ENCODE measurements at places on chromosomes 12 and 14.

DNA sequence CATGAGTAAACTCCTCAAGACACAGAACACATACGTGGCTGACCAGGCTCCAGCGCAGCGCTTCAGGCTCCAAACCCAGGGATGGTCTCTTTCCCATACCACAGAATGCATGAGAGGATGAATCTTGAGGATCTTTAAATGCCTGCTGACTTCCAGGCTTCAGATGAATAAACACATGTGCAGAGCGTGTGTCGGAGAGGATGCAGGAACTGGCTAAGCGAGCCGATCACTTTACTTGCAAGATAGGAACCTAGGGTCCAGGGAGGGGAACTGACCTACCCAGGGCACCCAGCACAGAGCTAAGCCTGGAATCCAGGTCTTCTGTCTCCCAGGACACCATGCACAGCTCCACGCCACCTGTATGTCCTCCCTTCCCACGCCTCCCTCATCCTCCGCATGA lies 209.8 kb downstream of the BCL11B start:
- no peak for DNase-seq

DNA sequence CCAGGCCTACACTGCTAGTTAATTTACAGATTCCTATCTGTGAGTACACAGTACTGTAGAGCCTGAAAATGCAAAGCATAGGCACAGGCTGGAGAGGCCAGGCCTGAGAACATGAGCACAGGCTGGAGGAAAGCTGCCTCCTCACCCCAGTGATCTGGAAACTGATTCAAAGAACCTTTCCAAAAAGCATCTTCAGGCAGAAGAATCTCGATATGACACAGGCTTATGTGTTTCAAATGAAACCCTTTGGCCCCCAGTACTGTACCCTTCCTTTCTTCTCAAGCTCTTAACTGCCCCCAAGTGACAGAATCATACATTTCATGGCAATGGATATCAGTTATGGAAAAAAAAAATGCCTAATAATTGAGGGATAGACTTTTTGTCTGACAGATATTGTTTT lies 122.0 kb downstream of the KCNC2 start:
- DNase-seq: no peak

- peak; percentile 66 for DNase-seq
Measured at GRCh38 chr14:69625299-69626131, 14.1 kb downstream of the SUSD6 start.

DNA sequence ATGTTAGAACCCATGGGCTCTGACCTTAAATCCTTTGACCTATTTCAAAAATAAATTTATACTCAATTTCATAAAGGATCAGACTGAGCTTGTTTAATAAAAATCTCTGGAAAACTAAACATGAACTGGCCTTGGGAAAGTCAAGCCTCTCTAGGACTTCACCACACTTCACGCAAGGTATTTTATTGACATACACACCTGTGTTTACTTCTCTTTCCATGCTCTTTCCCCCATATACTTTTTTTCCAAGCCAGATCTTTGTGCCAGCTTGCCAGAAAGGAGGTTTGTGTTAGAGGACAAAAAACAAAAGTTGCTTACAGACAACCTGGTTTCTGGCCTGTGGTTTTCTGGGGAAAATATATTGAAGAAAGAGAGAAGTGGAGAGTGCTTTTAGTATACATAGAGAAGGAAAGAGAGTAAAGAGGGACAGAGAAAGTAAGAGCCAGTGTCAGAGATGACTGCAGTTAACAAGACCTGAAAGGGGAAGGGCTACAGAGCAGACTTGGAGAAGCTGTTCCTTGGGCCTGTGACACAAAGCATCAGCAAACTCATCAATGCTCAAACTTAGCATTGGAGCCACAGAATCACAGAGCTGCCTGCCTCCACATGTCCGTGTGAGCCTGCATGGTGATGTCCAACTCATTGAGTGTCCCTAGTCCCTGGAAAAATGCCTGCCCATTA lies 77.3 kb upstream of the TMTC2 start:
- DNase-seq: no peak

GRCh38 chr12:38736821-38737220 lies 168.6 kb downstream of the CPNE8 start:
- DNase-seq: no peak

GRCh38 chr12:121786440-121786825 lies 7.1 kb downstream of the RHOF start:
- DNase-seq: peak; percentile 94

DNA sequence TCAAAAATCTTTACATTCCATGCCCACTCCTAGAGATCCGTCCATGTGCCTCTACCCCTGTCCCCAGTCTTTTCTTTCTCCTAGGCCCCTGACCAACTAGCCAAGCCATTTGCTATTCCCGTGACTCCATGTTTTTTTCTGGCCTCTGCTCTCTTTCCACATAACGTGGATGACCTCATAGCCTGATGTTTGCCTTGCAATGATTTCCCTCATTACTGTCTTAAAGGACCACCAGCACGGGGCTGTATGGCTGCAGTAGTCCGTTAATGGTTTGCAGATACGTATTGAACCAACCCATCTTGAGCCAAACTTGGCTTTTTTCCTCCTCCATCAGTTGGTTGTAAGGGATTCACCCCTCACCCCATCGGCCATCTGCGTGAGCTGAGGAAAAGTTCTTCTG lies 226.0 kb downstream of the PCNX1 start:
- no peak for DNase-seq

DNA sequence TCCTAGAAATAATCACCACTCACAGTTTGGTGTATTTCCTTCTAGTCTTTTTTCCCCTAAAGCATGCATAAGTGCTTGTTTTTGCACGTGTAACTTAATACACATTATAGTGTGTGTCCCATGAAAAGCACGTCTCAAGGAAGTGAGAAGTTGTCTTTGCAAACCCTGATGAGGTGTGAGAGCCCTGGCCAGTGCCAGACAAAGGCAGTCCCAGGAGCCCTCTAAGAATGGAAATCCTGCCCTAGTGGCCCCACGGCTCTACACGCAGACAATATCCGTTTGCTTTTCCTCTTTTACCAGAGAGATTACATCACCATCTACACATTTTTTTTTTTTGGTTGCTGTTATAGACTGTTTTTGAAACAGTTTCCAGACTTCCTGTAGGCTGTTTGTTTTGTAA lies 85.5 kb upstream of the FZD10 start:
- no peak for DNase-seq

DNA sequence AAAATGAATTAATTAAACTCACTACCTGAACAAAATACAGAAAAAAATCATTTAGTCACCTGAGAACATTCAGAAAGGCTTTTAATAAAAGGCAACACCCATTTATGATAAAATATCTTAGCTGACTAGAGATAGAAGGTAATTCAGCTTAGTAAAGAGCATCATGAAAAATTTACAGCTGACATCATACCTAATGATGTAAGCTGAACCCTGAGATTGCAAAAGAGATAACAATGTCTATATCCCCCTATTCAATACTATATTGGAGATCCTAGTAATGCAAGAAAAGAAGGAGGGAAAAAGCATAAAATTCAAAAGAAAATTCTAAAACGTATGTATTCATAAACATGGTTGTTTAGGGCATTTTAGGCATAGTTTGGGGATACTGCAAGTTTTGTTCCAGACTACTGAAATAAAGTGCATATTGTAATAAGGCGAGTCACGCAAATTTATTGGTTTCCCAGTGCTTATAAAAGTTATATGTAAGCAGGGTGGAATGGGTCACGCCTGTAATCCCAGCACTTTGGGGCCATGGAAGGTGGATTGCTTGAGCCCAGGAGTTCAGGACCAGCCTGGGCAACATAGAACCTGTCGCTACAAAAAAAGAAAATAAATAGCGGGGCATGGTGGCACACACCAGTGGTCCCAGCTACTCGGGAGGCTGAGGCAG lies 292.0 kb downstream of the FBXL14 start:
- DNase-seq: no peak

DNA sequence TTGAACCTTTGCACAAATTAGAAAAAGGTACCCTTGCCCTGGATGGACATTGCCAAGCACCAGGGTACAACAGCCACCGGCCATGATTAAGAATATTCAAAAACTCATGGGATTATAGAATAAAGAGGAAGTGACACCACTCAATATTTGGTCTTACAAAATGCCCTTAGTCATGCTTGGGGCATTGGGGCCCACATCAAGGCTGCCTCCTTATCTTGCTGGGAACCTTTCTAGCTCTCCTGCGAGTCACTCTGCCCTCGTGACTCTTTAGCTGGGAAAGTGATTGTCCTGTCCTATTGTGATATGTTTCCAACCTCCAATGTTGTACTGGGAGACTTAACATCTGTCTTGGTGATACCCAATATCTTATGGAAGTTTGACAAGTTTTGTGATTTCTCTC lies 57.8 kb downstream of the GTF2A1 start:
- DNase-seq: peak; percentile 34

- no peak for DNase-seq
Measured at GRCh38 chr14:36522347-36522971, 2.4 kb upstream of the NKX2-1 start.

DNA sequence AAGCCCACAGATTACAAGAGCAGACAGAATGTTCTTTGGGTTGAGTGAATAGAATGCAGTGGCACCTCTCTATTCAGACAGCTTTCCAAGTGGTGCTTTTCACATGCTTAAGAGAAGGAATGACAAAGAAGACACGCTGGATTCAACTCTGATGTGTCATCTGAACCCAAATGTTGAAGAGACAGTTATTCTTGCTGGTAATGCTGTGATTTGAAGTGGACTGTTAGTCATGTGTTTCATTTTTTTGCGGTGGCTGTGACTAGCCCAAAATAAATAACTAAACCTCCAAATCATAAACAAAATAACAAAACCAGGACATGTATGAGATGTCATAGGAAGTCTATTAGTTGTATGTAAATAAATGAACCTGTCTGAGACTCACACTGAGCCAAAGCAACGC lies 391.8 kb upstream of the PRICKLE1 start:
- DNase-seq: peak; percentile 77

DNA sequence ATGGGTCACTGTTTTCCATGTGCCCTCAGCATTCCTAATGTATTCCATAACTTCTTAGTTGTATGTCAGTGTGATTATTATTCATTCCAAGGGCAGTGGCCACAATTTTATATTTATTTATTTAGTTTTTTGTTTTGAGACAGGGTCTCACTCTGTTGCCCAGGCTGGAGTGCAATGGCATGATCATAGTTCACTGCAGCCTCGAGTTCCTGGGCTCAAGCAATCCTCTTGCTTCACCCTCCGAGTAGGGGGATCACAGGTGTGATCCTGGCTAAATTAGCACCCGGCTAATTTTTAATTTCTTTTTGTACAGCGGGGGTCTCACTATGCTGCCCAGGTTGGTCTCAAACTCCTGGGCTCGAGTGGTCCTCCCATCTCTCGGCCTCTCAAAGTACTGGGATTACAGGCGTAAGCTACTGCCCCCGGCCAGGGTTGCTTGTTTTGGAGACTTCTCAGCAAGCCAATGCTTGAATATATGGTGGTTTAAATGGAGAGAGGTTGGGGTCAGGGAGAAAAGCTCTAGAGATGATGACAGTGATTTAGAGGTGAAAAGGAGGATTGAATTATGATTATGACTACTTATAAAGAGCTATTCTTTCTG lies 7.6 kb downstream of the GPRC5A start:
- DNase-seq: no peak

GRCh38 chr12:120041386-120042231 lies 52.6 kb downstream of the BICDL1 start:
- no peak for DNase-seq

- DNase-seq: no peak
Measured at GRCh38 chr14:67480011-67480410, 8.5 kb downstream of the TMEM229B start.

DNA sequence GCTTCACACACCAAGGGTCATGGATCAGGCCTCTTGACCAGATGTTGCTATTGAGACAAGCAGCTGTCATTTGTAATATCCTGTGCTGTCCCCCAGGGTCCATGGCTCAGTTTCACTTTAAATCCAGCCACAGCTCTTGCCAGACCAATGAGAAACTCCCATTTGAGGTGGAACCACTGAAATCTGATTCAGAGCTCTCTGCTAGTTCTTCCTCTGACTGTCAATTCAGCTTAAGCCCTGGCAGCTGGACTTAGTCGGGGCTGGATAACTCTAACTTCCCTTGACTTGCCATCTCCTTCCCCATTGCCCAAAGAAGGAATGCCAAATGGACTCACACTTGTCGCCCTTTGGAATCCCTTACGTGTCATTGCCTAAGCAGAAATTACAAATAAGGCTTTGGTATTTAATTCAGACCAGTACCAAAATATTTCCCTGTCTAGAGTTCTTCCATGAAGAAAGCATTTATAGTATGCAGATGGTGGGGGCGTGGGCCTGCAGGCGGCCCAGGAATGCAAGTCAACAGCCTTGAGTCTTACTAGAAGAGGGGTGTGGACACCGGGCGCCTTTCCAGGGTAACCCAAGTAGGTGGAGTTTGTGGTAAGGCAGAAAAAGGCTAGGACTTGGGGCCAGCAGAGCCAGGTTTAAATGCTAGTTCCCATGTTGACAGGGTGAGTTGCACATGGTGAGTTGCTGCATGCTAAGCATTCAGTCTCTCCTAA lies 96.9 kb upstream of the TMPO start:
- DNase-seq: peak; percentile 93

Data from IMR-90 (cell line).